ENCODE measurements at places on chromosomes 6 and 20.

DNA sequence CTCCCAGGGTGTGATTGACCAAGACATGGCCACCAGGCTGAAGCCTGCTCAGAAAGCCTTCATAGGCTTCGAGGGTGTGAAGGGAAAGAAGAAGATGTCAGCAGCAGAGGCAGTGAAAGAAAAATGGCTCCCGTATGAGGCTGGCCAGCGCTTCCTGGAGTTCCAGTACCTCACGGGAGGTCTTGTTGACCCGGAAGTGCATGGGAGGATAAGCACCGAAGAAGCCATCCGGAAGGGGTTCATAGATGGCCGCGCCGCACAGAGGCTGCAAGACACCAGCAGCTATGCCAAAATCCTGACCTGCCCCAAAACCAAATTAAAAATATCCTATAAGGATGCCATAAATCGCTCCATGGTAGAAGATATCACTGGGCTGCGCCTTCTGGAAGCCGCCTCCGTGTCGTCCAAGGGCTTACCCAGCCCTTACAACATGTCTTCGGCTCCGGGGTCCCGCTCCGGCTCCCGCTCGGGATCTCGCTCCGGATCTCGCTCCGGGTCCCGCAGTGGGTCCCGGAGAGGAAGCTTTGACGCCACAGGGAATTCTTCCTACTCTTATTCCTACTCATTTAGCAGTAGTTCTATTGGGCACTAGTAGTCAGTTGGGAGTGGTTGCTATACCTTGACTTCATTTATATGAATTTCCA is 4.6 kb upstream of the SNRNP48 start:
- DNase-seq: no peak

GRCh38 chr6:132872923-132873322 is 58.6 kb downstream of the RPS12 start:
- no peak for DNase-seq

GRCh38 chr20:25320035-25320800 is 70.4 kb downstream of the ABHD12 start:
- DNase-seq: no peak

- no peak for DNase-seq
Observed at GRCh38 chr6:125942672-125943527, 13.7 kb upstream of the HINT3 start.

GRCh38 chr6:127277878-127278843 is 11.5 kb downstream of the RNF146 start:
- DNase-seq: no peak

GRCh38 chr20:36728986-36729385 is 16.9 kb downstream of the NDRG3 start:
- DNase-seq: no peak

- DNase-seq: no peak
Observed at GRCh38 chr20:49904440-49905214, 10.7 kb downstream of the SPATA2 start.

DNA sequence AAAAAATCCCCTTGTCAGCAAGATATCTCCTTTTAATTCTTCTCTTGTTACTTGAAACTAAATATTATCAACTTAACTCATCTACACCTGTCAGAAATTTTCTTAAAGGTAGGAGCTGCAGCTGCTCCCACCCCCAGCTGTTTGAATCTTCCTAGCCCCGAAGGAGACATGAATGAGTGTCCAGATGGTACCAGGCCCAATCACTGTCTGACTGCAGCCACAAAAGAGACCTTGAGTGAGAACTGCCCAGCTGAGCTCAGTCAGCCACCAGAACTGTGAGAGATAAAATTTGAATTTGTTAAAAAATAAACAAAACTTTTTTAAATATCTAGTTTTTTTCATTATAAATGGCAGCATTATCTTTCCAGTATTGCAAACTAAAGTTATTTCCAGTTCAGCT is 84.7 kb downstream of the PRSS35 start:
- DNase-seq: no peak

DNA sequence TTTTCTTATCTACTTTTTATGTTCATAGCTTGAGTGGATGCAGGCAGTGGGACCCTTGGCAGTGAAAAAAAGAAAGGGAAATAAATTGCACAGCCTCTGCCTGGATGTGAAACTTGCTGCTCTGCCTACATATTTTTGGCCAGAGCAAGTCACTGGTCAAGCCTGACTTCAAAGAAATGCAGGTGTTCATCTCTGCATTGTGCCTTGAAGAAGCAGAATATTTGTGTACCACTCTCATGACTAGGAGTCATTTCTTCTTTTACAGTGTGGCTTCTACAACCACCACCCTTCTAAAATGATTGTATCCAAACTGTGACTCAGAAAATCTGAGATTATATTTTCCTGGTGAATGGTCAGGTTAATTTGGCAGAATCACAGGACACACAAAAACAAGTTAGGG is 2.5 kb upstream of the KATNA1 start:
- no peak for DNase-seq

DNA sequence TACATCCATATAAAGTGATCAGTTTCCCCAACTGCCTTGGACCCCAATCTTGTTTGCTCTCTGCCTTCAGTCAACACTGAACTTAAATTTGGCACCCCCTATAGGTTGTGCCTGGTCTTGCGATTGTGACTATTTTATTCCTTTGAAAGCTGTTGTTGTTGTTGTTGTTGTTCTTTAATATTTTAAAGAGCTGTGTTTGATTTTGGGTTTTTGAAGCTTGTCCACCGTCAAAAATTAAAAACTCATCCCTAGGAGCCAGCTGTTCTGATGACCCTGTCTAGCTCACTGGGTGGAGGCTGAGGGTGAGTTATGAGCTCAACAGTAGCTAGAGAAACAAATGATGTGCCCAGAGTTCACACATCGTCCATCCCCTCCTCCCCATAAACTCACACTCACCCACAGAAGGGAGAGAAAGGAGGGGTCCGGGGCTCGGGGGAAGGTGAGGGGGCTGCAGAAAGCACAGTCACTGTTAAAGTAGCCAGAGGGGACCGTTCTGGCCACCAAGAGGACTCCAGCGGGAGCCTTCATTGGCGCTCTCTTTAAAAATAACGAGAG is 4.0 kb downstream of the SIM1 start:
- no peak for DNase-seq

DNA sequence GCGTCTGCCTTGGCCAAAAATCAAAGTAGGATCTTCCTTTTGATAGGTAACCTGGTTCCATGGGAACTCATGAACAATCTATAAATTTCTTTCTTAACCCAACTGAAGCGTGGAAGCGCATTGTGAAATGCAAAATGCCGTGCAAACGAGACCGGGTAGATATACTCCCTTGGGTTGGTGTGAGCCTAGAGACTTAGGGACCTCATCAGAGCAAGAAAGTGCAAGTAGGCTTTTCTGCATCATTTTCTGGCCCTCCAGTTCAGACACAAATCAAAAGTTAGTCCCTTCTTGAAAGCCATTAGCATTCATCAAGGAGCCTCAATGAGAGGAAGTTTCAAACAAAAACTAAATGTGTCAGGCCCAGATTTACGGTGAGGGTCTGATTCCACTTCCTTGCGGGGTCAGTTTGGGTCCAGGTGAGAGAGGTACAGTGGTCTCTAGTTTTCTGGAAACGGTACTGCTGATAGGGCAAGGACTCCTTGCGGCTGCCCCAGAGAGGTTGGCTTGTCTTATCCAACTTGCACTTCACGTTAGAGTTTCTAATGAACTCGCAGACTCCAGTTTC is 5.3 kb upstream of the ZNF184 start:
- DNase-seq: no peak

DNA sequence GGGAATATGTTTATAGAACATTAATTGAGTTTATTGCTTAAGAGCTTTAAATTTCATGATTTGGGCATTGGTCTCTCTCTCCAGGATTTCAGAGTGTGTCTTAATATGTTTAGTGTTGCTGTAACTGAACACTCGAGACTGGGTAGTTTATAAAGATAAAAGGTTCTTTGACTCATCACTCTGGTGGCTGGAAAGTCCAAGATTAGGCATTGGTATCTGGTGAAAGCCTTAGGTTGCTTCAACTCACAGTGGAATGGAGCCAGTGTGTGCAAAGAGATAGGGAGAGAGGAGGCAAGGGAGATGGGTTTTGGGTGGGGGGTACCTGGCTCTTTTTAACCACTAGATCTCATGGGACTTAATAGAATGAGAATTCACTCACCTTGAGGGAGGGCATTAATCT is 35.6 kb upstream of the DTNBP1 start:
- DNase-seq: no peak

DNA sequence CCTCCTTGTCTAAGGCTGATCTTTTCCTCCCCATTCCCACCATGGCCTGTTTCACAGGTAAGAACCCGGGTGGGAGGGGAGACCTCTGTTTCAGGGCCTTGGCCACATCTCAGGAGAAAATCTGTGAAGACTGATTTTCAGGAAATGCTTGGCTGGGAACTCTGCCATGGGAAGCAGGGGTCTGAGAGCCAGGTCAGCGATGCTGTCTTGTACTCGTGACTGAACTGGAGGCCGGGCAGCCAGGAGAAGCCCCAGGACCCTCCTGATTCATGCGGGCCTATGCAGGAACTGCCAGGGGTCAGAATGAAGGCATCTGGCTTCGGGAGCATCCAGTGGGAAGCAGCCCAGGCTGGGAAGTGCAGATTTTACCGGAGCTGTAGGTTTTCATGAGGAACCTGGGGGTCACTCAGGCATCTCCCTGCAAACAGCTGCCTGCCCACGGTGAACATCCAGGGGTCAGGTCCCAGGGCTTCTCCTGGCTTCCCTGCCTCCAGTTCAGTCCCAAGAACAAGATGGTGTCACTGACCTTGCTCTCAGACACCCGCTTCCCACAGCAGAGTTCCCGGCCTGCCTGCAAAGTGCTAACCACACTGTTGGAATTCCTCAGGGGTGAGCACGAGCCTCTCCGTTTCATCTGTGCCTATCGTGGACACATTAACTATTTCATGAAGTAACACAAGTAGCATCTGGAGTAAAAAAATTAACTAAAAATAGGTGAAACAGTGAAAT is 90.2 kb upstream of the SULF2 start:
- DNase-seq: no peak

DNA sequence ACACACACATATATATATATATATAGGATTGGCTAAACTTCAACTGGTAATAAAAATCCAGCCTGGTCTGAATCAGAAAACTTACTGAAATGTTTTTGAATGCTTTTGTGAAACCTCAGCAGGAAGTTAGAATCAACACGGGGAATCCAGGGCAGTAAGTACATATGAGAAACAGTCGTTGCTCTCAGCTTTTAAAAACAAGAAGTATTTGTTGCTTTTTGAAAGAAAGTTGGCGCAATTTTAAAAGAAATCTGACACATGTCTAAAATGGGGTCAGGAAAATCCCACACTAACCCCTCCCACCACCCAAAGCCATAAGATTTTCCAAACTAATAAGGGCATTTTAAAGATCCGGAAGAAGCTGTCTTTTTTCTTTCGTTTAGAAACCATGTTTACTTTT is 11.5 kb upstream of the CCDC170 start:
- DNase-seq: no peak

DNA sequence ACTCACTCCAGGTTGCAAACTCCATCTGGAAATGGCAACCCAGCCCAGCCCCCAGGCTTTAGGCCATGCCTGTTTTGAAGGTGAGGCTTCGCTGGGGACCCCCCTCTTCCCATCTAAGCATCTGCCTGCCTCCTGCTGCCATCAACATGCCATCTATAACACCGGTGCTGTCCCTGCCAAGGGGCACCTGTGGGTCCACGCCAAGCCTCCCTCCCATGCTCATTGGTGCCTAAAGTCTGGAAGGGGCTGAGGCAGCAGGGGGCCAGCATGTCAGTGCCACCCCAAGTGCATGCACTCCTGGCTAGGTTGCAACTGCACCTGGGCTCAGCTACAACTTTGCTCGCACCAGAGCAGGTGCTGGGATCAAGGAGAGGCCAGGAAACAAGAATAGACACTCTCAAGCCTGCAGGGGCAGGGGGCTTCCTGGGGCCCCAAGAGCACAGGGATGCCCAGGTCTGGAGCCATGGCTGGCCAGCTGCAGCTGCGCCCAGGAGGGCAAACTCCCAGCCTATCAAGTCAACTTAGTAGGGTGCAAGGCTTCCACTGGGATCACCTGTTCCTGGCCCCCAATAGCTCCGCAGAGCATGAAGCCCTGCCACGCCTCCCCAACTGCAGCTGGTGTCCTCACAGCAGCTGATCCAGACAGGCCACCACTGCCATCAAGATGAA is 151.3 kb upstream of the HSF2 start:
- no peak for DNase-seq

DNA sequence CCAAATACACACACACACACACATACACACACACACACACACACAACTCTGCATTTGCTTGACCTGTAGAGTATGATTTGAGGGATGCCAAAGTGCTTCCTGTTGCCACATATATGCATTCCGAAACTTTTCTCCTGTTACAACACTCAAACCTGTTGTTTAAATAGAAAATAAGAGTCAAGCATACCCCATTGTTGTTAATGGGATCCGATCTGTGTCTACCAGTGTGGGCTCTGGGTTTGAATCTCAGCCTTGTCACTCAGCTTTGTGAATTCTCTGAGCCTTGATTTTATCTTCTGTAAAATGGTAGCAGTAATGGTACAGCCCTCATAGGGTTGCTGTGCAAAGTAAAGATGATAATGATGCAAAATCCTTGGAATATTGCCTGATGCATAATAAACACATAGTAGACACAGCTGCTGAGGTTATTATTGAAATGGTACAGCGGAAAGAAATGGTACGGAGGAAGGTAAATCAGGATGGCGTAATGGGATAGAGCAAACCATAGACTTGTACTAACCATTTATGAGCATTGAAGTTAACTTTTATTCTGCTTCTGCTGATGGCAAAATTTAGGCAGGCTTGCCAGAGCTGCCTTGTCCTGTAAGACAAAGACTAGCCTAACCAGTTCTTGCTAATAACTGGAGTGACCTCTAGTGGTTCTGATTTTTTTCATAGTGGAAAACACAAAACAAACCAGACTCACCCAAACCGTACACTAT is 113.5 kb upstream of the PHACTR1 start:
- DNase-seq: no peak

DNA sequence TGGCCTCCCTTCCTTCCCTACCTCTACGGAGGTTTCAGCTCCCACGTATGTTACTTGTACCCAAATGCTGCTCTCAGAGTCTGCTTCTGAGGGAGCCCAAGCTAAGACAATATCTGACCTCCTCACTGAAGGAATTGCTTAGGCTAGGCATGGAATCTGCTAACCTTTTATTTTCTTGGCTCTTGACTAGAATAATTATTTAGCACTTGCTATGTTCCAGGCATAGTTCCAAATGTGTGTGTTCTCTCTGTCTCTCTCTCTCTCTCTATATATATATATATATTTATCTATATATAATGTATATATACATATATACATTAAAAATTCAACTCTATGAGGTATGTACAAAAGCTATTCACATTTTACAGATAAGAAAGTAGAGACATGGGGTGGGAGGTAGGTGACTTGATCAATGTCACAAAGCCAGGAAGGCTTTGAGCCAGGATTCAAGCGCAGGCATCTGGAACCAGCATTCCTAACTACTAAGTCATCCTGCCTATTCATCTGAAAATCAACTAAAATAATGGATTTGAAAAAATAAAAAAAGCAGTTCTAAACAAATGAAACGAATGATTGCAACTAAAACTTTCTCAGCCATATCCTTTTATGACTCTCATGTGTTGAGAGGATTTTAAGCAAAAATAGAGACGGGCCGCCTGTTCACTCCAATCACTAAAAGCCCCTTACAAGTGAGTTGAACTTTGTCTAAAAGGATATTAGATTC is 189.7 kb upstream of the JAG1 start:
- no peak for DNase-seq

Measured in DMS 273 treated with DMSO at 0.1 percent for 48 hours (cell line).